ENCODE measurements at places on chromosomes 5 and 9.

GRCh38 chr5:38316544-38317224 is 58.3 kb downstream of the EGFLAM start:
- peak; percentile 43 for DNase-seq

- DNase-seq, result no peak
These were observed 134.9 kb downstream of the TMEM167A start for GRCh38 chr5:82942083-82942881.

GRCh38 chr5:37799865-37800421 is 39.9 kb downstream of the GDNF start:
- DNase-seq, result no peak

GRCh38 chr5:154344461-154344860 is 101.3 kb upstream of the SAP30L start:
- DNase-seq, result no peak

DNA sequence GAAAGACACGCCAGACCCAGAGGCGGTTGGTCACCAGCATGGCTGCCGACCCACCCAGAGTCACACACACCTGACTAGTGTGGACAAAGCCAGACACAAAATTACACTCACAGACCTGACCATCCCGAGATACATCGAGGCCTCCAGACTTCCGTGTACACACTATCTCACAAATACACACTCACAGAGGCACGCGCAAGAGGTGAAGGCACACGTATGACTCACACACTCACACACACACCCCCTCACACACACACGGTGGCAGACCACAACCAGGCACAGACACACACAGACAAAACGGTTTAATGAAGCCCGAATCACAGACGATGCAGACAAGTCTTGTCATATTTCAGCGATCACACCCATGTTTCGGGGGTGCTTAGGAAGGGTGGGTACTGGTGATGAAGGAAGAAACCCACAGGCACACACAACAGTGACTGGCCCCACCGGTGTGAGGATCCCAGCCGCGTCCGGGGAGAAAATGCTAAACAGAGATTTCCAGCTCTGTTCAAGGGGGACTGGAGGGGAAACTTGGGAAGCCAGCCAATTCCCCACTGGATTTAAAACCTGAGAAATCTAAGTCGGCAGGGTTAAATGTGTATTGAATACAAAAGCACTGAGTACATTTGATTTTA is 51.3 kb downstream of the CRB2 start:
- no peak for DNase-seq

- DNase-seq, result no peak
These were observed 15.2 kb downstream of the ZCCHC9 start for GRCh38 chr5:81316571-81316970.

- DNase-seq, result no peak
These were observed 140.6 kb downstream of the COMMD10 start for GRCh38 chr5:116225281-116225922.

- DNase-seq, result no peak
These were observed 414.0 kb upstream of the IRX1 start for GRCh38 chr5:3181671-3182070.

DNA sequence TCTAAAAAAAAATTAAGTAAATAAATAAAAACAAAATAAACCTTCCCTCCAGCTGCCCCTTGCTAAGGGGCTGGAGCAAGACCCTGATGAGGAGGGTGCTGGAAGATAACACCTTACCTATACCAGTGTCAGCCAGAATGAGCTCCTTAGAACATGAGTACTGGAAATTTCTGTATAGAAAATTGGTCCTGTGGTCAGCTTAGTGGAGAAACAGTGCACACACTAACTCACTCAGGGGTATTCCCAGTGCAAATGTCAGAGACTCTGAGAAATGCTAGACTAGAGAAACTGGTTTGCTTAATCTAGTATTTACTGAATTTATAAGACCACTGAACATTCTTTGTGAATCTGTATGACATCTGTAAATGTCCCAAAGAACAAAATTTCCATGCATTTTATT is 62.1 kb upstream of the CTXN3 start:
- no peak for DNase-seq

DNA sequence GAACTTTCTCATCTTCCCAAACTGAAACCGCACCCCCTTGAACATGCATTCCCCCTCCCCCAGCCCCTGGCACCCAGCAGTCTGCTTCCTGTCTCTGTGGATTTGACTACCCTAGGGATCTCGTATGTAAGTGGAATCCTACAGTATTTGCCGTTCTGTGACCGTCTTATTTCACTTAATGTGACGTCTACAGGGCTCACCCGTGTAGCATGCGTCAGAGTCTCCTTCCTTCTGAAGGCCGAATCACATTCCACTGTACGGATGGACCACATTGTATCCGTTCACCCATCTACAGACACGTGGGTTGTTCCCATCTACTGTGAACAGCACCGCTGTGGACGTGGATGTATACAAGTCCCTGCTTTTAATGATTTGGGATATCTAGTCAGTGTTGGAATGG is 4.5 kb downstream of the PRRX2 start:
- DNase-seq, result no peak

DNA sequence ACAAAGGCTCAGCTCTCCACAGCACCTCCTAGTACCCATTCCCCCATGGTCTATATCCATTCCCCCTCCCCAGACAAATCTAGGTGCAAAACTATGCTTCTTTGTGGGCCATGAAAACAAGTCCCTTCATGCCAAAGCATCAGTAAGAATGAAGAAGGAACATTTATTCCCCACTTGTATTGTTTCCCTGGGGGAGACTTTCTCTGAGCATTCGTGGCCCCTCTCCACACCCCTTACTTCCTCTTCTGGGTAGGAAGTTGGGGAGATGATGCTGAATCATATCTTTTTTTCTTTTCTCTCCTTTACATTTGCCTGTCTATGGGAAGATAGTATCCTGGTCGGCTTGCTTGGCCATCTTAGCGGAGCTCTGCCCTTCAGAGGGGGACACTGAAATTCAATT is 246.8 kb downstream of the NSG2 start:
- DNase-seq, result no peak

GRCh38 chr9:133250741-133251170 is 24.2 kb downstream of the ABO start:
- no peak for DNase-seq

GRCh38 chr5:113181409-113181808 is 204.8 kb downstream of the DCP2 start:
- DNase-seq, result no peak

GRCh38 chr9:96565671-96566497 is 53.8 kb downstream of the CDC14B start:
- no peak for DNase-seq

- DNase-seq, result no peak
These were observed 24.9 kb downstream of the VAV2 start for GRCh38 chr9:133967024-133967741.

DNA sequence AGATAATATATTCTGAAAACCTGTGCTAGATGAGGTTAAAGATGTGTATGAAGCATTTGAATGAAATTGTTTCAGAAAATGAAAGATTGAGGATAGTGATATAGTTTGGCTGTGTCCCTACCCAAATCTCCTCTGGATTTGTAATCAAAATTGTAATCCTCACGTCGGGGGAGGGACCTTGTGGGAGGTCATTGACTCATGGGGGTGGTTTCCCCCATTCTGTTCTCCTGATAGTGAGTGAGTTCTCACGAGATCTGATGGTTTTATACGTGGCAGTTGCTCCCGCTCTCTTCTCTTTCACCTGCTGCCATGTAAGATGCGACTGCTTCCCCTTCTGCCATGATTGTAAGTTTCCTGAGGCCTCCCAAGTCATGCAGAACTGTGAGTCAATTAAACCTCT is 2.0 kb upstream of the TEX48 start:
- DNase-seq, result no peak

DNA sequence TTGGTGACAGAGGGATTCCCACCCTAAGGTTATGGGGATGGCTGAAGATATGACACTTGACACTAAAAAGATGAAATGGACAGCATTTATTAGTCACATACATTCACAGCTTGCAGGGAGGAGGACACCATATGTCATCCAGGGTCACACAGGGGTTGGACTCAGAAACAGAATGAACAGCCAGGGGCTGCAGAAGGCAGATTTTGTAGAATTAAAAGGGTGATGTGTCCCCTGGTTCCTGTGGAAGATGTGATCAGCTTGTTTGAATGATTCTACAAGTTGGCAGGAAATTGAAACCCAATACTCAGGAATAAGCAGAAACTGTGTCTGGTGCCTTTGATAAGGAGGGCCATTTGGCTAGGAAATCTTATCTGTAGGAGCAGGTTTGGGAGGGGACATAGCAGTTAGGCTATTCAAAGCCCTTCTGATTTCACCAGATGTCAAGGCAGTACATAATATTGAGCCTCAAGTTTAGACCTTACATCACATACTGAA is 102.3 kb upstream of the GRIN3A start:
- no peak for DNase-seq

- no peak for DNase-seq
These were observed 1.3 kb downstream of the MACIR start for GRCh38 chr5:103259705-103260355.

GRCh38 chr5:41695920-41696582 is 174.2 kb downstream of the OXCT1 start:
- DNase-seq, result no peak

DNA sequence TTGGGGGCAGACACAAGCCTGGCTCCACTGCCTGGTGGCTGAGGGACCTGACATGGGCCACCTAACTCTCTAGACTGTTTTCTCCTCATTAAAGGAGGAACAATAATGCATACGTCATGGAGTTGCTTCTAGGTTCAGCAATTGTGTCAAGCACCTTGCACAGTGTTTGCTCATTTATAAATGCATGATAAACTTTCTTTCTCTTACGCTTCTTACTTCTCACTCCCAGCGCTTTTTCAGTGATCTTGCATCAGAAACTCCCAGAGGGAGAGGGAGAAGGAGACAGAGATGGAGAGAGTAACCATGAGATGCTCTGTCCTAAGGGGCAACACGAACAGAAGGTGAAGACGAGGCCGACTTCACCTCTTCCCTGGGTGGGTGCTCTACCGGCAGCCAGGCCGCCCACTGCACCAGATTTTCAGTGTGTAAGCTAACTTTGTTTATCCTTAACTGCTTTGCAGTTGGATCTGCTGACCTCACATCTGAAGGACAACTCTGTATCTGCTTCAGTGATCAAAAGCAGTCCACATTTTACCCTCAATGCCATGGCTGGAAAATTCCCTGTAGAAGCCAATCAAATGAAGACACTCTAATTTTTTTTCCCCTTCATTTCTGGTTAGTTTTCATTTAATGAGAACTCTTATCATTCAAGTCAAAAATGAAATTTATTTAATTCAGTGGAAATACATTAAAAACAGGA is 35.3 kb downstream of the MED27 start:
- no peak for DNase-seq

DNA sequence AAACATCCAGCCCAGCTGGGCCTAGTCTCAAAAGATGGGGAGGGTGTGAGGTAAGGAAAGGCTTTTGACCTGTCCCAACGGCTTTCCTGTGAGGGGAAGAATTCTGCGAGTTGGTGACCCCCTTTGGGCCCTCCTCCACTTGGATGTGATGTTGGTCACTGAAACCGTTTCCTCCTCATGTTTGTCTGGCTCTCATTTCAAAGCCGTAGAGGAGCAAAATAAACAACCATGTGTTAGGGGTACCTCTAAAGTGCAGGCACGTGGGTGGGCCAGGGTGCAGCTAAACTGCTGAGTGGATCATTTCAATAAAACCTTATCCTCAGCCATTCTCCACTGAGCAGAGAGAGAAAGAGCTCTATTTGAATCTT is 84.3 kb upstream of the MELK start:
- no peak for DNase-seq

DNA sequence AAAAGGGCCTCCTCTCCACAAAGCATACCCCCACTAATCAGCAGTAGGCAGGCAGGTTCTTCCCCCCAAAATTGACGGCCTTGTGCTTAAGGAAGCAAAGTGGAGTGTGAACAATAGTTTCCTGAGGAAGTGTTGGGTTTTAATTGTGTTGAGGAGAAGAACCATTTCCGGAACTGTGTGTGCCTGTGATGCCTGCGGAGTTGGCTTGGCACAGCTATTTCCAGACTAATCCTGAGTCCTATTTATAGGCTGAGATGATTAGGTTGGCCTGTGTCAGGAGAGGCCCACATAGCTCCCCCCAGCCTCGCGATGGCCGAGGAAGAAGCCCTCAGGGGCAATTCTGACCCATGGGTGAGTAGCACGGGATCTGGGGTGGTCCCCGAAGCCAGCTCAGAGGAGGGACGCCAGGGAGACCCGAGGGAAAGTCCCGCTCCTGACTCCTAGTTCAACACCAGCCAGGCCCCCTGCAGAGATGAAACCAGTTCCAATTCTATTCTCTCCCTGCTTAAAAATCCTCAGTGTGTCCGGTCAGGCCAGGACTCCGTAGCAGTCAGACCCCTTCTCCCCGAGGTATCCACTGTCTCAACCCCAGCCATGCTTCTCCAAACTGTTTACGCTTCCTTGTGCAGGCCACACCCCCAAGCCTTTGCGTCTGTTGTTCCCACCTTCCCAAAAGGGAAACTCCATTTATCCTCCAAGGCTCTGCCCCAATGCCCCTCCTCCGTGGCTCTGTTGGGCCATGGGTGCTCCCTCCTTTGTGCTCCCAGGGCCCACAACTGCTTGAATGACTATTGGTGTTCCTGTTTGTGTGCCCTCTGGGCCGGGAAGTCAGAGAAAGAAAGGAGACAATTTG is 18.1 kb downstream of the GSN start:
- no peak for DNase-seq

DNA sequence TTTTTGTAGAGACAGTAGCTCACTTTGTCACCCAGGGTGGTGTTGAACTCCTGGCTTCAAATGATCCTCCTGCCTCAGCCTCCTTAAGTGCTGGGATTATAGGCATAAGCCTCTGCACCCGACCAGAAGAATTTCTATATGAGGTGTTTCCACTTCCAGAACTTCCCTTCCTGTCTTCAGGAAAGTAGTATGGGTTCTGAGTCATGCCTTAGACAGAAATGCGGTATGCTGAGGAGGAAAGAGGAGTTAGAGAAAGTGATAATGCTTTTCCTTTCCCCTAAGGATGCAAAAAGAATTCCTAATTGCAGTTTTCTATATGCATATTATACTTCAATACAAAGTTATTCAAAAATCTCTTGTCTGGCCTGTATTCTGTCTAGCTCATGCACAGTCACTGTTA is 16.4 kb upstream of the ADAMTSL1 start:
- DNase-seq, result no peak

DNA sequence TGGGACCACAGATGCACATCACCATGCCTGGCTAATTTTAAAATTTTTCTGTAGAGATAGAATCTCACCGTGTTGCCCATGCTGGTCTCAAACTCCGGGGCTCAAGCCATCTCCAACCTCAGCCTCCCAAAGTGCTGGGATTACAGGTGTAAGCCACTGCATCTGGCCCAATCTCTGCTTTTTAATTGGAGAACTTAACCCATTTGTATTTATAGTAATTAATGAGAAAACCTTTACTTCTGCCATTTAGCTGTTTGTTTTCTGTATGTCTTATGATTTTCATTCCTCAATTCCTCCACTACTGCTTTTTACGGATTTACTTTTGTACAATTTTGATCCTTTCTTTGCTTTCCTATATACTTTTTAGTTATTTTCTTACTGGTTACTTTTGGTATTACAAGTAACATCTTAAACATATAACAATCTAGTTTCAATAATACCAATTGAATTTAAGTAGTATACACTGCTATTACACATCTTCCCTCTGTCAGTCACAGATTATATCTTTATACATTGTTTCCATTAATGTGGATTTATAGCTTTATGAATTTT is 26.1 kb downstream of the RALGDS start:
- DNase-seq, result no peak

GRCh38 chr5:144308906-144309670 is 138.4 kb downstream of the KCTD16 start:
- no peak for DNase-seq

Data from AG09319 (cell line).